Naive thymus-derived CD8-positive, alpha-beta T cell (primary cell): ENCODE measurements at places on chromosomes 12 and 14.

- no peak for DNase-seq
These were observed 95.0 kb downstream of the INSM2 start for GRCh38 chr14:35628989-35629388.

- no peak for DNase-seq
These were observed 176.8 kb downstream of the ERC1 start for GRCh38 chr12:1167784-1168183.

DNA sequence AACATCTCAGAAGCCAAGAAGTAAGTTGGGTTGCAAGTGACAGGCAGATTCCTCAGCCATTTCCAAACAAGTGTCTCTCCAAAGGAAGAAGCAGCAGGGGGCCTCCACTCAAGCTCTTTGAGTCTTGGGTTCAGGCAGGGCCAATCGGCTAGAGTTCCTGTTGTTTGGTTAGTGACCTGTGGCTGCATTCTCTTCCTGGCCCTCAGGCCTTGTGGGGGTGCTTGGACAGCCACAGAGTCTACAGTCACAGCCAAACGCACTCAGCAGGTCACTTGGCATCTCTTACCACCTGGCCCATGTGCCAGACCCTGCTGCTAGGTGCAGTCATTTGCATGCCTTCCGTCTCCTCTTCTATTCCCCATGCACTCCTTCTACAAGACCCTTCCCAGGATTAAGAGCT is 353.9 kb downstream of the GRIN2B start:
- DNase-seq: no peak

GRCh38 chr14:50065583-50065982 is 50.8 kb downstream of the VCPKMT start:
- DNase-seq: no peak

- DNase-seq: no peak
These were observed 22.0 kb downstream of the OR5AU1 start for GRCh38 chr14:21133901-21134300.

DNA sequence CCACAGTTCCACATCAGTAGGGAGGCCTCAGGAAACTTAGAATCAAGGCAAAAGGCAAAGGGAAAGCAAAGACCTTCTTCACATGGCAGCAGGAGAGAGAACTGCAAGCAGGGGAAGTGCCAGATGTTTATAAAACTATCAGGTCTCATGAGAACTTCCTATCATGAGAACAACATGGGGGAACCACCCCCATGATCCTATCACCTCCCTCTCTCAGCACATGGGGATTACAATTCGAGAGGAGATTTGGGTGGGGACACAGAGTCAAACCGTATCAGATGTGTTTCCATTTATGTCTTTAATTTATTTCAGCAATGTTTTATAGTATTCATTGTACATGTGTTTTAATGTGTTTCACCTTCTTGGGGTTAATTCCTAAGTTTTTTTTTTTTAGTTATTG is 25.8 kb downstream of the METAP2 start:
- DNase-seq: no peak

- no peak for DNase-seq
These were observed 73.8 kb upstream of the RFX4 start for GRCh38 chr12:106508966-106509365.

DNA sequence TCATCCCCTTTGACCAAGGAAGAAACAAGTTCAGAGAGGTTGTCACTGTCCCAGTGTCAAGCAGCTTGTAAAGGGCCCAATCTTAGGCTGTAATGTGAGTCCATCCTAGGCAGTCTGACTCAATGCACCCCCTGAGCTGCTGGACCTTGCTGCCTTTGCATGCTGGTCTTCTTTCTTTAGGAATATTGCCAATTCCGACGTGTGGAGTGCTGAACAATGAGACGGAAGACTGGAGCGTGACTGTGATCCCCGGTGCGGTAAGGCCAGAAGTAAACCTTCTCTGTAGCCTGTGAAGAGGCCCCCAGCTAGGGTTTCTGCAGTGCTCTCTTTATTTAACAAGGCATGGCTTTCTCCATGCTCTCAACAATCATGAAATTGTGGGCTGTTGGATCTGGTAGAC is 963 bp downstream of the TCTN2 start:
- DNase-seq: no peak

DNA sequence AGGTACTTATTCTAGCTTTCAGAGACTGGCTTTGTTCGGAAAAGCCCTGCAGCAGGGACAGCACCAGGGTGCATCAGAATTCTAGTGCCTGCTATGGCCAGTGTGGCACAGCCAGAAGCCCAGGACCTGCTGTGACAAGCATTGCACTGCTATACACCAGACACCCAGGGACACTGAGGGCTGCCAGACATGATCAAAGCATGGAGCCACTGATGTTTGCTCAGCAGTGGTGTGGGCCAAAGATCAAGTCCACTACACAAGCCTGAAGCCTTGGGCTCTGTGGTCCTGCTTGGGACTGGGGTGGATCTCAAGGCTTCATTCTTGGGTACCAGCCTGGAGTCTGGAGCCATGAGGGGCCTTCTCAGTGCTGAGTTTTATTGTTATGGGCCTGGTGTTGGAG is 36.1 kb upstream of the CDKN3 start:
- DNase-seq: no peak

DNA sequence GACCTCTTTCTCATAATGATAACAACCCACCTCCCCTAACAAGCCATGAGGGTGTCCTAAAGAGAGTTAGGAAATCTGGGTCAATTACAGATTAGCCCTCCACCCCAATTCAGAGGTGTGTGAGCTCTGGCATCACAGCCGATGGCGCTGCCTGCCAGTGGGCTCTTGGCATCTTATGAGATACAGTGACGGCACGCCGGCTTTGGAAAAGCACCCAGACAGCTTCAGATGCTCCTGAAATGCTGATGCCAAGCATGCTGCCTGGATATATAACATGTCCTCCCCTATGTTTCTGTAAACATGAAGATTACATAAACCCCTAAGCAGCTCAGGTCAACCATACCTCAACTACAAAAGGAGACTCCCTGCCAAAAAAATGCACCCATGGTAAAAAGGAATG is 152.6 kb downstream of the TTC7B start:
- no peak for DNase-seq

DNA sequence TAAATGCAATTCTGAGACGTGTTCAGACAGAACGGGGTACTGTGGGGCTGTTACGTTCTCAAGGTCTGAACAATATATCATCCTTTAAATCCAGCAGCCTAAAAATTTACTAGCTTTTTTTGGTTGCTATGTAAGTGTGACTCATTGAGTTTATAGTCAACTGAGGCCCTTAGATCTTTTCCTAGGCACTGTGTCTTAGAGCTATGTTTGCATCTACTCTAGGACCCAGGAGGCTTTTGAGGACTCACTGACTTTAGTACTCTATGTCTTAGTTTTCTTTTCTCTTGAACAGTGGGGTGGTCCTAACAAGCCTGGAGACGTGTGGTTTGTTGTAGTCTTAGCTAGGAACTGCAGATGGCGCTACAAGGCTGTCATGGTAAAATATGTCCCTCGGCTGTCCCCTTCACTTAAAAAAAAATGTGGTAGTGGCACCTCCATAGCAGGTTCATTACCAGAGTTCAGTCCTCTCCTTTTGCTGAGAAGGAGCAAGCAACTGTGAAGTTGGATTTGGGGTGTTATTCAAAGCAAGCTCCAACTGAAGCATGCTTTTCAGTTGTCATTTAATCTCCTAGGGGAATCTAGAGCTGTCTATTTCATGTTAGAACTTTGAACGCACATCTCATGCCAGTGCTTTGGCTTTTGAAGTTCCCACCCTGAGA is 8.7 kb upstream of the SPATS2 start:
- DNase-seq: peak; percentile 68

GRCh38 chr14:72462056-72462455 is 431.8 kb downstream of the DPF3 start:
- DNase-seq: no peak

- no peak for DNase-seq
These were observed 14.2 kb downstream of the NOXRED1 start for GRCh38 chr14:77409131-77409533.

DNA sequence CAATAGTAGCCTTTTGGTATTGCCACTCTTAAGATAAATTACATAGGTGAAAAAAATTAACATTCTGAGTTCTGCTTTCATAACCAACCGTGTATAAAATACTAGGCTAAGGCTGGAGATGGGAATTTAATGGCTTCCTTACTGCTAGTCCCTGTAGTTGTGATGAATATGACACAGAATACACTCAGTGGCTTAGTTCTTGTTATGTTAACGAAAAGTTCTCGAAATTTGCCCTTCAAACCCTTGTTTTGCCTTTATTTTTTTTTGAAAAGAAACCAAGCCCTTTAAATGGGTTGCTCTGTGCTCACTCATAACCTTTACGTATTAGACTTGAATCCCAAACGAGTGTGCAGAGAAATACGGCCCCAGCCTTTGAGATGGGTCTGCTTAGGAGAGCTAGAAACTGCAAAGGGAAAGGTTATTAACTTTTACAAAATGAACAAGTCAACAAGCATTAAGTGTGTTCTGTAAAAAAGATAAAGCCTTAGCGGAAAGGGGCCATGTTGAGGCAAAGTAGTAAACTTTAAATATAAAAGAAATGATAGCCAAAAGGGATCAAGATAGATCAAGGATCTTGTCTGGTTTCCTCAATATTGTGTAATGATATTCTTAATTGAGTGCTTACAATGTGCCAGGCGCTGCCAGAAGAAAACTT is 1.7 kb downstream of the NUDT4 start:
- DNase-seq: peak; percentile 20

DNA sequence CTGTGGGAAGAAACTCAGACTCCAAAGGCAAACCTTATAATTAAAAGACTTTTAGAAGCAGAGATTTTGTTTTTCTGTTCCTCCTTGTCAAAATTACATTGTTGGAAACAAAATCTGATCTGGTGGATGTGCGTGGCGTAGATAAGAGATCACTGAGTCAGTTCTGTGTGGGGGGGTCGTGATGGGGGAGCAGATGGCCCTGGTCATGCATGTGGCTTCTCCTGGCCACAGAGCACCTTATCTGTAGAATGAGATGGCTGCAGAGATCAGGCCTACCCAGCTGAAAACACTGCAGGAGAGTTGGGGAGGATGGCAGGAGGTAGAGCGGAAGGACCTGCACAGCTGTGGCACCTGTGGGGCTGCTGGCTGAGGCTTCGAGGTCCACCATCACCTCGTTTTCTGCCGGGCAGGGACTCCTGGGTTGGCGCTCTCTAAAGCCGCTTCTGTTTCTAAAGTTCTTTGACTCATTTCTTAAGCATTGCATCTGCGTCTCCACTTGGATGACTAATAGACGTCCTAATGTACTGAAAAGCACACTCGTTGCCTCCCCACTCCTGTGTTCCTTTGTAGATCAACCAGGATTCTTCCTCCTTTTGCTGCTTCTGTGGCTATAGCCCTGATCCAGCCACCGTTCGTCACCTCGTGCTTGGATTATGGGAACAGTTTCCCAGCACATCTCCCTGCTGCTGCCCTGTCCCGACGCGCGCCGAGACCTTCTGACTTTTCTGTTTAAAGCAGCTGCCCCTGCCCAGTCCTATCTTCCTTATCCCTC is 93.4 kb downstream of the TSPAN9 start:
- DNase-seq: no peak

GRCh38 chr12:66189889-66190288 is 875 bp downstream of the IRAK3 start:
- no peak for DNase-seq

- no peak for DNase-seq
These were observed 23.4 kb upstream of the EID3 start for GRCh38 chr12:104280111-104280510.

- no peak for DNase-seq
These were observed 104.1 kb downstream of the SMOC1 start for GRCh38 chr14:69983317-69983716.

DNA sequence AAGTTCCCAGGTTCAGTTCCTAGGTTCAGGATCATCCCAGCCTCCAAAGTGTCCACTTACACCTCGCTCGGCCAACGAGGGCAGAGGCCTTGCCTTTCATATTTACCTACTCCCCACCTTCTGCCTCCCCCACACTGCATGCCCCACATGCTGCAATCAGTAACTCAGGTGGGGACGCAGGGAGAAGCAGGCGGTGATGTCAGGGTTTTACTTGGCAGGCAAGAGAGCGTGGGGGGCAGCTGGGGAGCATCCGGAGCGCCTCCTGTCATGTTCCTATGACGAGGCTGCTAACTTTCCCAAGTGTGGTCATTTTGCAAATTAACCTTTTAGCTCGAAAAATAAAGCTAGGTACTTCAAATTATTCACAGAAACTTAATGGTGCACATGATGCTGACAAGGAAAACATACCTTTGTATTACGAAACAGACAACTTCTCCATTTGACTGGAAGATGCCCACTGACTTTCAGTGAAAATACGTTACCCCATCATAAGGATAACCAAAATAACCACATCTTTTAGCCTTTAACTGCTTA is 53.8 kb downstream of the SETD3 start:
- DNase-seq: no peak

DNA sequence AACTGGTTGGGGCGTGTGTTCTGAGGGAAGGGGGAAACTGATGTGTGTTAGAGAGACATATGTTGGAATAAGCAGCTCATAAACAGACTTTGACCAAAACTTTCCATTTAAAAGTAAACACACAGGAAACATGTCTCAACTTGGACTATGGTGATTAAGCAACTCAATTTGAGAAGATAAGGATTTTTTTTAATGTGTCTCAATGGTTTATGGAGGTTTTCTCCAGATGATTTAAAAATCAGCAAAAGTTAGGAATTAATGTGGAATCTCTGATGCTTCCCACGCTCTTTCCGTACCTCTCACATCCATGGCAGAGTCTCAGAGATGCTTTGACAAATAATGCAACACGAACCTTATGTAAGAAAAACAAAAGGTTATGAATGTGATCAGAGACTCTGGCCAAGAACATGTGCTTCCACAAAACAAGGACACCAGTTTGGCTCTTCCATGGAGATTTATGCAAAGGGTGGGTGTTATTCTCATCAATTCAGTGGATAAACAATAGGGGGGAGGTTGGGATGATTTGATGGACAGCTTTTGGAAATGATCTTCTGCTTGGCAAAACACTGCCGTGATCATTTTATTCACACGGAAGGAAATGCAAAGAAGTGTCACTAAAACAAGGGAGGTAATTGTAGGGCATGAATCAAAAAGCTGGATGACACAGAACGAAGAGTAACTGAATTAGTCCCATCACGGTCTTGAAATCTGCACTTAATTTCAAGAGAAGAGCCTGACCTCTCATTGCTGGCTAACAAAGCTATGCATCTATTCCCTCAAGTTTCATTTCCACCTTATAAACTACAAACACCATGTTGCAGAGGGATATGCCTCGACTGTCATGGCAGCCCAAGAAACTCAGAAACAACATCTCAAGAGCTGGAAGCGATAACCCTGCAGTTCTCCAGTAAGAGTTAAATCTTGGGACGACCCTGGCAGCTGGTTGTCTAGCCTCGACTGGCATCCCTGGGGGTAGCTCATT is 76.5 kb downstream of the FOXN3 start:
- no peak for DNase-seq

- no peak for DNase-seq
These were observed 313.1 kb downstream of the SLC6A15 start for GRCh38 chr12:84599539-84599938.
